ENCODE measurements at places on chromosomes 6 and 20.
A peak's percentile ranks its signal among the peaks of the same experiment; 100 is the strongest.

GRCh38 chr6:144667532-144668503 lies 382.7 kb downstream of the UTRN start:
- DNase-seq: no peak

- peak; percentile 30 for DNase-seq
Observed at GRCh38 chr6:167898673-167899311, 72.1 kb downstream of the AFDN start.

DNA sequence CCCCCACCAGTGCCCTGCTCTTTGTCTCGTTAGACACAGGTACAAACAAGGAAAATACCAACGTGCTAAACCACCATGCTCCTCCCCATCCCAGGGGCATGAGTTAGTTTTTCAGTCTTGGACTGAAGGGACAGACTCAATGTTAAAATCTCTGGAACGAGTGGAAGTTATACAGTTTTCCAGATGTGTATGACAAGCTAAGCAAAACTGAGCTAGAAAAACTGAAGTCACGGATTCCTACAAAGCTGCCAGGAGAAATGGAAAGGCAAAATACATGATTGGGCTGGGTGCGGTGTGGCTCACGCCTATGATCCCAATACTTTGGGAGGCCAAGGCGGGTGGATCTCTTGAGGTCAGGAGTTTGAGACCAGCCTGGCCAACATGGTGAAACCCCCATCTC lies 34.3 kb upstream of the QKI start:
- DNase-seq: no peak

DNA sequence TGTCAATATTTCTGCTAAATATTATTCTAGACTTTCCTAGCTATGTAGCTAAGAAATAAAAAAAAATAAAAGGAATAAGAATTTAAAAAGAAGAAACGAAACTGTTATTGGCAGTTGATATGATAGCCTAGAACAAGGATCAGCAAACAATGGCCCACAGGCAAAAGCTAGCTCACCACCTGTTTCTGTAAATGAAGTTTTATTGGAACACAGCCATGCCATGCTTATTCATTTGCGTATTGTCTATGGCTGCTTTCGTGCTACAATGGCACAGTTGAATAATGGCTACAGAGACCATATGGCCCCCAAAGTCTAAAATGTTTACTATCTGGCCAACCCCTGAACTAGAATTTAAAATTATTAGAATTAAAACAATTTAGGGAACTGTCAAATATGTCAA lies 952.6 kb upstream of the MAP3K7 start:
- no peak for DNase-seq

GRCh38 chr20:33291830-33292355 lies 8.9 kb downstream of the BPIFB1 start:
- DNase-seq: peak; percentile 62
